AG09309 (cell line): ENCODE measurements at places on chromosomes 13 and 19.

DNA sequence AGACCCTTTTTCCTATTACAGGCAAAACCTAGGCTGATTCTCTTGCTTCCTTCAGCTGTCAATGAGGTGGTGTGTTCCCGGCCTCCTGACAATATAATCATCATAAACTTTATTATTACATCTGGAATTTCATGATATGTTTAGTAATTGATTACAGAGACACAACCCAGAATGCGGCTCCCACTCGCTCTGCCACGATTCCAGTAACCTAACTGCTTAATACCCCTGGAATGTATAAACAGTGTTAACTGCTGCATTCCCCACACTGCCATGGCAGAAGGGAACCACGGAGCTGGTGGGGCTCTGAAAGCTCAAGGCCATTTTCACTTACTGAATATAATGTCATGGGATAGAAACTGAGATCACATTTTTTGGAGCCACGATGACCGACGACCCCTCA lies 17.1 kb downstream of the TSHZ3 start:
- no peak for DNase-seq

DNA sequence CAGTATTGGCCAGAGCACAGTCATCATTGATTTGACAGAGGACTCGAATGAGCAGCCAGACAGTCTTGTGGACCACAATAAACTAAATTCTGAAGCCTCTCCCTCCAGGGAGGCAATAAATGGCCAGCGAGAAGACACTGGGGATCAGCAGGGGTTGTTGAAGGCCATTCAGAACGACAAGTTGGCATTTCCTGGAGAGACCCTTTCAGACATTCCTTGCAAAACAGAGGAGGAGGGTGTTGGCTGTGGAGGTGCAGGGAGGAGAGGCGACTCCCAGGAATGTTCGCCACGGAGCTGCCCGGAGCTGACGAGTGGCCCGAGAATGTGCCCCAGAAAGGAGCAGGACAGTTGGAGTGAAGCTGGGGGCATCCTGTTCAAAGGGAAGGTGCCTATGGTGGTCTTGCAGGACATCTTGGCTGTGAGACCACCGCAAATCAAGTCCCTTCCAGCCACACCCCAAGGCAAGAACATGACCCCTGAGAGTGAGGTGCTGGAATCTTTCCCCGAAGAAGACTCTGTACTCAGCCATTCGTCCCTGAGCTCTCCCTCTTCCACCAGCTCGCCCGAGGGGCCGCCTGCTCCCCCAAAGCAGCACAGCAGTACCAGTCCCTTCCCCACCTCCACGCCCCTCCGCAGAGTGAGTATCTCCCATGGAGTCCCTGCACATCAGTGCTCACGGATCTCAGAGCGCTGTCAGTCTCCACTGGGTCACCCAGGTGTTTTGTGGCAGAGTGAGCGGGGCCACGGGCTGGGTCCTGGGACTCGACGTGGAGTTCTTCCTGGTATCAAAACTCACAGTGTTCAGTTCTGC lies 6.9 kb downstream of the CHAF1A start:
- no peak for DNase-seq

DNA sequence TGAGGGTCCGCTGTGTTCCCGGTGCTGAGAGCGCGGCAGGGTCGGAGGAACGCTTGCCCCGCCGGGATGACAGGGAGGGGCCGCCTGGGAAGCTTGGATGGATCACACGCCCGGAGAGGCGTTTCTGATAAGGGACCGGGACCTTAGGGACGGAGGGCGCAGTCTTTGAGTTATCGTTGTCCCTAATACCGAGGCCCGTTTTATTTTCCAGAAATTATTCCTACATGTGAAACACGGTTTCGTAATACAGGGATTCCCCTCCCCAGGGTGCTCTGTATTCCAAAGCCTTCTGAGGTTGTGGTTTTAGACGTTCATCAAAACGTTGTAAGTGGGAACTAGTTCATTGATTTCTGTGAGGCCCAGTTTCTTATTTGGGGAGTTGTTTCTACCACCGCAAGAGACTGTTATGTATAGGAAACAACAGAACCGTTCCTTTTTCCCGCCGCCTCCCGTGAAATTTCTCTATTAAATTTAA lies 752 bp downstream of the PDCD5 start:
- no peak for DNase-seq

- DNase-seq, result no peak
Observed at GRCh38 chr13:20719783-20720182, 16.3 kb downstream of the IL17D start.

DNA sequence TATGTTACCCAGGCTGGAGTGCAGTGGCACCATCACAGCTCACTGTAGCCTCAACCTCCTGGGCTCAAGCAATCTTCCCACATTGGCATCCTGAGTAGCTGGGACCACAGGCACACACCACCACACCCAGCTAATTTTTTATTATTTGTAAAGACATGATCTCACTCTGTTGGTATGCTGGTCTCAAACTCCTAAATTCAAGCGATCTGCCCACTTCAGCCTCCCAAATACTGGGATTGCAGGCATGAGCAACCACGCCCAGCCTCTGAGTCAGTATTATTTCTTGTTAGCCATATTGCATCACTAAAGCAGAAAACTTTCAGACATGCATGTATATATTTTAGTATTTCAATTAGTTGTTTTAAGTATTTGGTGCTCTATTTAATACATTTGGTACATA lies 376.4 kb downstream of the GPC6 start:
- peak; percentile 87 for DNase-seq

GRCh38 chr13:43783820-43784219 lies 3.0 kb downstream of the ENOX1 start:
- no peak for DNase-seq

DNA sequence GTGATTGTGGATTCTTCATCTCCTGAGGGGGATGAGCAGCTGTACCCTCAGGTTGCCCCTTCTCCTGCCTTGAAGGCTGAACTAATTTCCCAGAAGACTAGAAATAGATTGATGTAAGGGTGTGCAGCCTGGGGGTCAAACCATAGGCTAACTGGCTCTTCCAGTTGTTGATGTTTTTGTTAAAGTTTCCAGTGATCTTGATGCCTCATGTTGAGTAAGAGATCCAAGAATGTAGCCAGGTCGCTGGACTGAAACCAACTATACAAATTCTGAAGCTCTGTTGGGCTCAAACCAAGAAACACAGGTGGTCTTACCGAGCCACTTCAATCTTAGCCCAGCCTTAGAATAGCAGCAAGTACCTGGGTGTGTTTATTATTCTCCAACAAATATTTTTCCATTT lies 391.8 kb downstream of the KLF5 start:
- no peak for DNase-seq

DNA sequence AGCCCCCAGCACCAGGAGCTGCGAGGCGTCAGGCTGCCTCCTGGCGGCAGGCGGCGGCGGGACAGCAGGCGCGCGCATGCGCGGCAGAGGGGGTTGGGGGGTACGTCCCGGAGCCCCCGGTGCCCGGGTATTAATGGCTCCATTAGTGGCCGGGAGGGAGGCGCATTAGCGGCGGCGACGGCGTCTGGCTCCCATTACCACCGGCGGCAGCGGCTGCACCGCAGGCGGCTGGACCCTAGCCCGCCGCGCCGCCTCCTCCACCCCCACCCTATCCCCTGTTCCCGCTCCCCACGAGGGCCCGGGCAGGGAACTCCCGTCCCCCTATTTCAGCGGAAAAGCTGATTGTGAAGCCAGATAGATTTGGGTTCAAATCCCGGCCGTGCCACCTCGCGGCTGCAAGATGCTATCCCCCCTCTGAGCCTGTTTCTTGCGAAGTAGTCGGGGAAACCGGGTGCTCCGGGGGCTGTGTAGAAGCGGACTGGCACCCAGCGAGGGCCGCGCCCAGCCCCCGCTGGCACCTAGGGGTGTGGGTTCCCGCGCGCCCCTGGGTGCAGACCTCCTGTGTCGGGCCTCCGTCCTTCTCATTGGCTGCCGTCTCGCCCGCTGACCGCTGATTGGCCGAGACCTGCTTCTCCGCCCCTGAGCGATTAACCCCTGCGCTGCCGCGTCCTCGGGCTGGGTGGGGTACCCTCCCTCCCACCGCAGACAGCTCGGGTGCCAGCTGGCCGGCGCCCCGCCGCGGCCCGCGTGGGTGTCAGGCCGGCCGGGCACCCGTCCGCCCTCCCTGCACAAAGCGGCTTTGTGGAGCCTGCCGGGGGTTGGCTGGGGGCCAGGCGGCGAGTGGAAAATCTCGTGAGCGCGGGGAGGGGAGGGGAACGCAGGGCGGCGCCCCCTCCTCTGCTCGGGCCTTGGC lies 11.1 kb downstream of the CIC start:
- DNase-seq, result peak; percentile 43

DNA sequence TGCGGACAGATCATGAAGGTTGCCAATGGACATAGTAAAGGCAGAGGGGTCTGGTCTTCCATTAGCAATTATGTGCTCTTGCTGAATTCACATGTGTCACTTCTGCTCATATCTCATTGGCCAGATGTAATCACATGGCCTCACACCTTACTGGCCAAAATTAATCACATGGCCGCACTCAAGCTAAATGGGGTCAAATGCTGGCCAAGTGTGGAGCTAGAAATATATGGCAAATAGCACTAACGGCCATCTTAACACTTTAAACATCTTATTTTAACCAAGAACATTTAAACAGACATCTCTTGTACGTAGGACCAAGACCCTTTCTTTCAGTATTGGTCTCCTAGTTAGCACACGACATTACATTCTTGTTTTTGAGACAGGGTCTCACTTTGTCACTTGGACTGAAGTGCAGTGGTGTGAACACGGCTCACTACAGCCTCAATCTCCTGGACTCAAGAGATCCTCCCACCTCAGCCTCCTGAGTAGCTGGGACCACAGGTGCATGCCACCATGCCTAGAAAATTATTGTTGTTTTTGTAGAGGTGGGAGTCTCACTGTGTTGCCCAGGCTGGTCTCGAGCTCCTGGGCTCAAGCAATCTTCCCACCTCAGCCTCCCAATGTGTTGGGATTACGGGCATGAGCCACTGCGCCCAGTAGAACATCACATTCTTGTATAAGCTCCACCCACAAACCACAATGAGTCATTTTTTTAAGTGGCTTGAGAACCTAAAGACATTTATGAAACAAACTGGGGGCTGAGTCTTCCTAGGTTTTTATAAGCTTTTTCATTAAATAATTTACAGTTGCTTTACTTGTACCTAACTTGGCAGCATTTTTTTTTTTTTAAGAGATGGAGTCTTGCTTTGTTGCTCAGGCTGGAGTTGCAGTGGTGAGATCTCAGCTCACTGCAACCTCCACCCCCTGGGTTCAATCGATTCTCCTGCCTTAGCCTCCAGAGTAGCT lies 2.9 kb upstream of the PTOV1 start:
- DNase-seq, result peak; percentile 80

DNA sequence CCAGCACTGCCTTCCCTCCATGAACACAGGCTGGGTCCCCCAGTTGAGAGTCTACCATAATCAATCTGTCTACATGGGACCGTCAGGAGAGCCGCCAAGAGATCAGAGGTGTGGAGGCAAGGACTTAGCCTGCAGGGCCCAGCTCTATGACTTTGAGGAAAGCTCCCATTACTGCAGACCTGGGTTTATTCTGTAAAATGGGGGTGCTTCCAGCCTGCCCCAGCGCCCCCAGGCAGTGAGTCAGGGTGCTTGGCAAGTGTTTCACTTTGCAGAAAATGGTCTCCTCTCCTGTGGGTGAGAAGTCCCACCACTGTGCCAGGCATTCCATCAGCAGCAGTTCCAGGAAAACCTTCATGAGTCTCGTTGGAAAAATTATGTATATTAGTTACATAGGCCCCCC lies 75.5 kb upstream of the VSTM2B start:
- no peak for DNase-seq
